ENCODE measurements at places on chromosomes 5 and 9.
A peak's percentile ranks its signal among the peaks of the same experiment; 100 is the strongest.

- no peak for DNase-seq
These were observed 247.7 kb upstream of the EDIL3 start for GRCh38 chr5:84632418-84632817.

- DNase-seq, result peak; percentile 85
These were observed 7.5 kb upstream of the PRLR start for GRCh38 chr5:35237580-35238376.

DNA sequence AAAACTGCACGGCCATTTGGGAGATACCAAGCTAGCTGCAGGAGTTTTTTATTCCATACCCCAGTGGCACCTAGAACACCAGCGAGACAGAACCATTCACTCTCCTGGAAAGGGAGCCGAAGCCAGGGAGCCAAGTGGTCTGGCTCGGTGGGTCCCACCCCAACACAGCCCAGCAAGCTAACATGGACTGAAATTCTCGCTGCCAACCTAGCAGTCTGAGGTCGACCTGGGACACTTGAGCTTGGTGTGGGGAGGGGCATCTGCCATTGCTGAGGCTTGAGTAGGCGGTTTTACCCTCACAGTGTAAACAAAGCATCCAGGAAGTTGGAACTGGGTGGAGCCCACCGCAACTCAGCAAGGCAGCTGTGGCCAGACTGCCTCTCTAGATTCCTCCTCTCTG lies 108.9 kb upstream of the CHD1 start:
- peak; percentile 43 for DNase-seq

- DNase-seq, result no peak
These were observed 161.4 kb upstream of the ZNF462 start for GRCh38 chr9:106701611-106702010.

GRCh38 chr9:27396495-27396894 lies 99.5 kb upstream of the EQTN start:
- DNase-seq, result no peak
